ENCODE measurements at places on chromosomes 3 and 15. TPM values are rescaled to one million over a fixed set of nuclear protein-coding genes. Genes with fewer than 3 reads are reported as not detected.

GRCh38 chr15:56371495-56372147 is 6.4 kb downstream of the TEX9 start:
- no peak for DNase-seq

GRCh38 chr15:74657846-74658245 is 38.0 kb downstream of the EDC3 start:
- no peak for DNase-seq

- DNase-seq: no peak
These were observed 63.0 kb downstream of the NCEH1 start for GRCh38 chr3:172647823-172648222.

DNA sequence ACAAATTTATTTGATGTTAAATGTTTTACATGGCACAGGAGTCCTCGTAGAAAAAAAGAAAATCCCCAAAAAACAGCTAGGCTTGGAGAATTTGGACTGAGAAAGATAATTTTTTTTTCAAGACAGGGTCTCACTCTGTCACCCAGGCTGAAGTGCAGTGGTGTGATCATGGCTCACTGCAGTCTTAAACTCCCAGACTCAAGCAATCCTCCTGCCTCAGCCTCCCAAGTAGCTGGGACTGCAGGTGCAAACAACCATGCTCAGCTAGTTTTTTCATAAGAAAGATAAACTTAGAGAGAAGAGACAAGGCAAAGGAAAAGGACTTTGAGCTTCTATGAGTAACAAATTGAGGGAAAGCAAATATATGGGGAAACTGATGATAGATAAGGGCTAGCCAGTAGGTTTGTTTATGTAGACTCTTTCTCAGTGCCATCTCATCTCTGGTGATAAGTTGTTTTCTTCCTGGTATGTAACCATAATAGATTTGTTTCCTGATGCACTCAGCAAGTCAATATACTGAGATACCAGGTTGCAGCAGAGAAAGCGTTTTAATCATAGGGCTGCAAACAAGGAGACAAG is 13.1 kb upstream of the TRMT10C start:
- no peak for DNase-seq

DNA sequence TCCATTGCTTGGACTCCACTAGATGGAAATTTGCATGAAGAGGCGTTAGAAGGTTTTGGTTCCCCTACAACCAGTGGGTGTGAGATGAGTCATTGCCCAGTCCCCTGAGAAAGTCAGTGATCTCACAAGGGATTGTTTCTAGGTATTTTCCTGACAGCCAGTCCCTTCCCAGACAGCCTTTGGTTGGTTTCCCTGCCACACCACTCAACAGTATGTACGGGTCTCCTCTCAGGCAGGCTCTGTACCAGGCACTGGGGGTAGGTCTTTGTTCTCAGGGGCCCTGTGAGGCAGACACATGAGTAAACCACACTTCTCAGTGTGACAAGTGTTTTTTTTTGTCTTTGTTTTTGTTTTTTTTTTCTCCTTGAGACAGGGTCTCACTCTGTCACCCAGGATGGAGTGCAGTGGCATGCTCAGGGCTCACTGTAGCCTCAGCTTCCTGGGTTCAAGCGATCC is 4.0 kb downstream of the LAMP3 start:
- DNase-seq: no peak

- DNase-seq: no peak
These were observed 22.0 kb upstream of the LCTL start for GRCh38 chr15:66587749-66588148.

DNA sequence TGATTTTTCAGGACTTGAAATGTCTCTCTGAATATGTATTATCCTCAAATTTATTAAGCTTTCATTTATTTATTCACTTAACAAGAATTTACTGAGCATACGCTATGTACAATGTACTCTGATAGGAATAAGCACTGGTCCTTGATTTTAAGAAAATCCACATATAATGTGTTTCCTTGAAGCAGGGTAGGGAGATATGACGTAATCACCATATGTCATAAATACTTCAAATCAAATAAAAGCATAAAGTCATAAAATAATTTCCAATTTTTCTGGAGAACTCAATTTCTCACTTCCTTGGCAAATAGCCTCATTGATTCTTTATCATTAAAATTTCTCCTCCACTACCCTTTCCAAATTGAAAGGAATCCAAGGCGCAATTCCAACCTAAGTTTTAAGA is 177.8 kb upstream of the GAP43 start:
- DNase-seq: no peak

DNA sequence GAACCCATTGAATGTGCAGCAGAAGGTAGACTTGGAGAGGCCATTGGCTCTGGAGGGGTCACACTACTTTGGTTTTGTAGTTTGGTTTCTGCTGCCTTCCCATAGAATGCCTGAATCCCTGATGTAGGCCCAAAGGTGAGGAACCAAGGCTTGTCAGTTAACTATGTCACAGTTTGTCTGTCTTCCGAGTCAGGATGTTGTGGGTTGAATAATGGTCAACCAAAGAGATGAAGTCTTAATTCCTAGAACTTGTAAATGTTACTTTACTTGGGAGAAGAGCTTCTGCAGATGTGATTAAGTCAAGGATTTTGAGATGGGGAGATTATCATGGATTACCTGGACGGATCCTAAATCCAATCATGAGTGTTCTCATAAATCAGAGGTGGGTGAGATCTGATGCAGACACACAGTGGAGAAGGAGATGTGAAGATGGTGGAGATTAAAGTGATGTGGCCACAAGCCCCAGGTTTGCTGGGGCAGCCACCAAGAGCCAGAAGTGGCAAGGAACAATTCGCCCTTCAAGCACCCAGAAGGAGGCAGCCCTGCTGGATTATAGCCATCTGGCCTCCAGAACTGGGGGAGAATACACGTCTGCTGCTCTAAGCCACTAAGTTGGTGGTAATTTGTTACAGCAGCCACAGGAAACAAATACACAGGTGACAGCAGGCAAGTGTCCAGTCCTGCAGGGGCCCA is 2.3 kb upstream of the CCR8 start:
- DNase-seq: no peak

- no peak for DNase-seq
These were observed 110.5 kb downstream of the AKAP13 start for GRCh38 chr15:85490856-85491255.

- no peak for DNase-seq
These were observed 43.0 kb downstream of the BCL2L10 start for GRCh38 chr15:52069559-52069958.

DNA sequence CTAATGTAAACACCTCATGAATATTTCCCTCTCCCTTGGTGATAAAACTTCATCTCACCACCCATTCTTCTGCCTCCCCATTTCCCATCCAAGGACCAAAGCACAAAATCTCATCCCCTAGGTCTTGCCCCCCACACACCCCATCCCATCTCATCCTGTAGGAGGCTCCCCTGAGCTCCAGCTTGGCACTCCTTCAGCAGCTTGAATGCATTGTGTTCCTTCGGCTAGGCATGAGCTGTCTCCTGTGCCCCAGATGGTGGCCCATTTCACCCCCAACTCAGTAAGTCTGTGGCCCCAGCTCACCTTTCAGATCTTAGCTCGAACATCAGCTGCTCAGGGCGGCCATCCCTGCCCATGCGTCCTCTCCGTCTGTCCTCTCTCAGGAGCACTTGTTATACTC is 203.6 kb upstream of the NR2F2 start:
- no peak for DNase-seq

GRCh38 chr3:185251272-185251671 is 2.6 kb downstream of the EHHADH start:
- no peak for DNase-seq

DNA sequence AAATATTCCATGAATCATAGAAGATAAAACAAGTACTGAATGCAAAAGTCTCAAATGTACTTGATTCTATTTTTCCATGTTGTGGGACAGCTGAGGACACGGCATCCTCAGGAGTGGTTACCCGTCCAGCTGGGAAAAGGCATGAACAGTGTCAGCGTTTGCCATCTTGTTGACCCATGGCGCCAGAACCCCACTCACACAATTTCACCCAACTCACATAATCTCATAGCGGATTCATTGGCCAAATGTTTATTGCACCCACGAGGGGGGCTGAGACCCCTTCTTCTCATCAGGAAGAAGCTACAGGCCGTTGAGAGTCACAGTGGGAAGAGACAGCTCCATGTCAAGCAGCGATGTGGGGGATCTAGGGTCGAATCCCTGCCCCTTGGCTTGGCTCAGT is 72.9 kb downstream of the OCA2 start:
- no peak for DNase-seq

DNA sequence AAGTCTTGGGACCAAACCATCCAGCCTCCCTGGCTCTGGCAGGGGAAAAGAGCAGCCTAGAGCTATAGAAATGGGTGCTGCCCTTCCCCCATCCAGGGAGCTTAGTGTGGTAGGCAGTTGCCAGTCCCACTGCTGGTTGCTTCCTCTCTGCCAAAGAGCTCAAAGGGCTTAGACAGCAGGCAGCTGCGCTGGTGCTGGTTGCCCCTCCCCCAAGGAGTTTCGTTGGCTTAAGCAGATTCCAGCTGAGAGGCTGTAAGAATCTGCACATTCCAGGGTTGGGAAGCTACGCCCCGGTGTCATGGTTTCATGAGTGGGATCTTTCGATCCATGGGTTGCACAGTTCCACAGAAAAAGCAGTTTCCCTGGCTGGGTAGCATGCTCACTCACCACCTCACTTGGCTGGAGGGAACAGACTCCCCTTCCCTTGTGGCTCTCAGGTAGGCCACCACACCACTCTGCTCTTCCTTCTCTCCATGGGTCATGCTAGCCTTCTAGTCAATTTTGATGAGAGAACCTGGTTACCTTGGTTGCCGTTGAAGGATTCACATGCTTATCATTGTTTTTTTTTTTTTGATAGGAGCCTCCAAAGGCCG is 195.1 kb downstream of the EPHA6 start:
- no peak for DNase-seq

DNA sequence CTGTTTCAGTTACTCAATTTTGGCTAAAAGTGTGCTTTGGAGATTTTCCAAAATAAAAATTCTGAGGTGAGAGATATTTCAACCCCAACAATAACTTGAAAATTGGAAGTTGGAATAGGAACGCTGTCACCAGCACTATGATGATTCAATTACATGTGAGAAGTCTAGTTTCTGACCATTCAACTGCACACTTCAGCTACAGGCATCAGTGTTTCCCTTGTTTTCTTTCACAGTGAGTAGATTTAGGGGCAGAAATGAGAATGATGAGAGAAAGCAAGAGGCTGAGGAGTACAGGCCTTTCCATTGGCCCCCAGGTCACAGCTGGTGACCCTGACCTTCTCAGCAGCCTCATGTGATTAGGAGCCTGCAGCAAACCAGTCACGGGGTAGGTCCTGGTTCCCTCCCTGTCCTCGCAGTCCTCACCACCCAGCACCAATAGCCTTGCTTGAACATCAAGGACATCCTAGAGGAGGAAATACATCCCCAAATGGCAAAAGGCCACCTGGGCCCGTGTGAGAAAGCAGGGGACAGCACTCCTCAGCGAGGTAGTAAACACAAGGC is 10.0 kb upstream of the FILIP1L start:
- no peak for DNase-seq

- no peak for DNase-seq
These were observed 110.2 kb downstream of the RBPMS2 start for GRCh38 chr15:64665179-64665578.

- DNase-seq: no peak
These were observed 57.2 kb downstream of the SEC22A start for GRCh38 chr3:123258811-123259420.

DNA sequence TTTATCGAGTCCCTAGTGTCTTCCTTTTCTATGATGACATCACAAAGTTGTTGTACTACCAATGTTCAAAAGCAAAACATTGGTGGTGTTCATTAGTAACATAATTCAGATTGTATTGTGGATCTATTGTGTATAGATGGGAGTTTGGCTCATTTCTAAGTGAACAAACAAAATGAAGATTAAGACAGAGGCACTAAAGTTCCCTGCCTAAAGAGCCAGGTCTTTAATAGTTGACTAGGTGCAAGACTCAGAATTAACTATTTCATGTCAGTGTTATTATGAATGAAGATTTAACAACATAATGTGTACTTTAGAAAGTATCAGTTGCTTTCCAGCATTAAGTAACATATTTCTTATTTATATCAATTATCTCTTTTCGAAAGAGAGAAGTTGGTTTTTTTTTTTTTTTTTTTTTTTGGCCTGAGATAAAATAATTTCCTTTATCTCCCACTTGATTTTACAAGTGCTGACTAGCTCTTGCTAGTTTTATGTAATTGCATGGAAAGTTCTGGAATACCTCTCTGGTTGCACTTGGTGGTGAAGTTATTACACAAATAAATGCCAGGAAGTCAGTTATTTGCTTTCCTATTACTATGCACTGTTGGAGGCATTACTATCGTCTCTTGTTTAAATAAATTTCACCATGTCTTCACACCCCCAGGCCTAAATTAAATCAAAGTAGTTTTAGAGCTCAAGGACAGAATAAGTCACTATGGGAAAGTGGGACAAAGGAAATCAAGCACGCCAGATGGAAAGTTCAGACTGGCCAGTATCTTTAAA is 48.7 kb downstream of the NAALADL2 start:
- no peak for DNase-seq

DNA sequence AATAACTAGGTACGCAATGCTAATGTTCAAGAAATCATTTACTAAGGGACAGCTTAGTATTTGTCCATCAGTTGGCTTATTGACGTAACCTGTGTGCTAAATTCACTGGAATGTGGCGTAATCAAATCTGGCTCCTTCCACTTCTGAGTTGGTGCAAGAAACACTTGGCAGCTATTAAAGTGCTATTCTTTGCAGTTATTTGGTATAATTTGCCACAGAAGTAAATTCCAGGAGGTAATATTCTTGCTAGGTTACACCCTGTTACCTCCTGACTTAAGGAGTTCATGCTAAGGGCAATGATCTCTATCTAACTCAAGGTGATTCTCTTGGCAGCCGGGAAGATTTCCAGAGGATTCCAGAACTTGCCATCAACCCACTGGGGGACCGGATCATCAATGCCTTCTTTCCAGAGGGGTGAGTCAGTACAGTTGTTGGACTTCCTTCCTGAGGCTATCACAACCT is 25.5 kb downstream of the CHP1 start:
- no peak for DNase-seq

DNA sequence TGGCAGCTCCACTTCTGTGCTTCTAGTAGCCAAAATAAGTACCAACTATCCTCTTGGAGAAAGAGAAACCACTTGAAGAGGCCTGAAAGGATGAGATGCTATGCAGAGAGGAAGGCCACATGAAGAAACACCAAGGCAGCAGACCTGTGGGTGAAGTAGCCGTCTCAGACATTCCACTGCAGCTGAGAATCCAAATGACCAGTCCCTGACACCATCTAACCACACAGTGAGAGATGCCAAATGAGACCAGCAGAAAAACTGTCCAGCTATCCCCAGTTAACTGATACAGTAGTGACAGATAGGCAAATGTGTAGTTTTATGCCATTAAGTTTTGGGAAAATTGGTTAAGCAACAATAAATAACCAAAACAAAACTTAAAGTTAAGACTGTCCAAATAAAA is 47.9 kb upstream of the ZSCAN2 start:
- DNase-seq: no peak

WDR93 gene
- not detected for total RNA-seq

MESP2 gene
- not detected for total RNA-seq

ZBED2 gene
- total RNA-seq: not detected

TSPAN3 gene
- total RNA-seq: 166 TPM

DNAH12 gene
- total RNA-seq: not detected

TTLL13 gene
- not detected for total RNA-seq

ADPRH gene
- 11.6 TPM for total RNA-seq

TIMP4 gene
- total RNA-seq: 10.2 TPM

CCRL2 gene
- not detected for total RNA-seq

ETV5 gene
- total RNA-seq: 5.8 TPM

Data from sigmoid colon (tissue), 7 donors.